CD4-positive, alpha-beta T cell treated with Interleukin-6 for 4 hours (primary cell): ENCODE measurements at places on chromosomes 4 and X.

GRCh38 chr4:110634350-110635162 is 11.7 kb upstream of the PITX2 start:
- DNase-seq = no peak

DNA sequence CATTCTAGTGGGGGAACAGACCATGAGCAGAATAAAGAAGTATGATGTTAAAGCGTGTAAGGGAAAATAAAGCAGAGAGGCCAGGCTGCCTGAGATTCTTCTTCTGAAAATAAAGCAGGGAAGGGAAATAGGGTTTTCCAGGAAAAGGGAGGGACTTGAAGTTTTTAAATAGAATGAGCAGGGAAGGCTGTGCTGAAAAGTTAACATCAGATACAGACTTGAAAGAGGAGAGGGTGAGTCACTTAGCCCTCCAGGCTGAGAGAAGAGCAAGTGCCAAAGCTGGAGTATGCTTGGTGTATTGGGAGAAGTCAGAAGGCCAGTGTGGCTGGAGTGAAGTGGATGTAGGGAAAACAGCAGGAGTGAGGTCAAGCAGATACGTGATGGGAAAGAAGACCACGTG is 10.0 kb upstream of the PLK4 start:
- no peak for DNase-seq

DNA sequence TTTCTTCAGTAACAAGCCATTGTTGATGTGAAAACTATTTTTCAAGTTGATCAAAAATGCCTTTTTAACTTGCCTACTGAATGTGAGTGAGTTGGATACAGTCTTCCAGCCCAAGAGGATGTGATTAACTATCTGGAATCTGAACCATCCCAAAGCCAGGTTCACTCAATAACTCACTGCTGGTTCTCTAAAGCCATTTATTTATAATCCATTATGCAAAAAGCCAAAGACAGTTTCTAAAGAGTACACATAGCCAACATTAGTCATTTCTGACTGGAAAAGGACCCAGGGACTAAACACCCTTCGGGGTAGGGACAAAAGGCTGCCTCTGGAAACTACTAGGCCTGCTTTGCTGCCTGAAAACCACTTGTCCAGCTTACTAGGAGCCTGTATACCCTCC is 109.6 kb downstream of the SHROOM4 start:
- no peak for DNase-seq

GRCh38 chr4:162610116-162610515 is 446.3 kb upstream of the FSTL5 start:
- no peak for DNase-seq

DNA sequence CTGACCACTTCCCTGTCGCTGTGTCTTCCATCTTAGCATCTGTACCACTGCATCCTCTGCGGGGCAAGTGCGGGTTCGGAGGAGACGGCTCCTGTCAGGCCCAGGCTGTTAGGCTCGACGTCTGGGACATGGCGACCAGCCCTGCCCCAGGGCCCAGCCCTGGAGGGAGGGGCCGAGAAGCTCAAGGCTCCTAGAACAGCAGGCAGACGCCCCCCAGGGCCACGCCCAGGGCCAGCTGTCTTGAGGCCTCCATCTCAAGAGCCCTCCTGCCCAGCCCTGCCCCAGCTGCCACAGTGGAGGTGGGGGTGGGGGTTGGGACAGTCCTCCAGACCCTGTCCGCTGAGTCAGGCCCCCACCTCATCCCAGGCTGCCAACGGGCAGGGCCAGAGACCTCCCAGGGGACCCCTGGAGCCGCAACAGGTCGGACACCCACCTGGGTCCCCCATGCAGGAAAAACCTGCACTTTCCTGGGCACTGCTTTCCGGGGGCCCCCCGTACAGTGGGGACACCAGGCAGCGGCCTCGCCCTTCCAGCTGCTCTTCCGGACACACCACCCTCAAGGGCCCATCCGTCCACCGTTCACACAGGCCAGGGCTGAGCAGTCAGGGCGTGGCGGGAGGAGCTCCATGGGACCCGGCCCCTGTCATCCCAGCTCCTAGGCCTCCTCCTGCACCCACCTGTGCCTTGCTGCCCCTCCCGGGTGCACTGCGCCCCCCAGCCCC is 83.1 kb downstream of the FAM53A start:
- no peak for DNase-seq

- no peak for DNase-seq
These were observed 3.7 kb downstream of the IL13RA2 start for GRCh38 chrX:115013705-115014104.

GRCh38 chrX:7993873-7994272 is 66.7 kb upstream of the PNPLA4 start:
- no peak for DNase-seq

DNA sequence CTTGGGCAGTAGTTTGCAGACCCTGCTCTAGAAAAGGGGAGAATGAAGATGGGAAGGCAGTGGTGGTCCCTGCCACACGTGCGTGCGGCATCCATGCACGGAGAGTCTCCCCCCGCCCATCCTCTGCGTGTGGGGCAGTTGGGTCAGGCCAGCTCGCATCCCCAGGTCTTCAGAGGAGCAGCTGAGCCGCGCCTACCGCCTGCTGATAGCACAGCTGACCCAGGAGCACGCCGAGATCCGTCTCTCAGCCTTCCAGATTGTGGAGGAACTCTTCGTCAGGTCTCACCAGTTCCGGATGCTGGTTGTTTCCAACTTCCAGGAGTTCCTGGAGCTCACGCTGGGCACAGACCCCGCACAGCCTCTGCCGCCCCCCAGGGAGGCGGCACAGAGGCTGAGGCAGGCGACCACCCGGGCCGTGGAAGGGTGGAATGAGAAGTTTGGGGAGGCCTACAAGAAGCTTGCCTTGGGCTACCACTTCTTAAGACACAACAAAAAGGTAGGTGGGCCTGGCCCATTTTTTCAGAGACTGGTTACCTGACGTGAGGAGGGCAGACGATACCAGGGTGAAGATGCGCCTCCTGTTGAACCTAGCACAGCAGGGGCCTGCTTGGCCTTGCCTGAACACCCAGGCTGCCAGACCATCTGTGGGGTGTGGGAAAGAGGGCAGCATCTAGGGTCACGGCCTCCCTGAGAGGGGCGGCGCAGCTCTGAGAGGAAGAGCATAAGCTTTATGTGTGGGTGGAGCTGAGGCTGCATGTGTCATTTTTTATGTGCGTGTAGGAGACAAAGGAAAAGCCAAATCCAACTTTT is 2.6 kb downstream of the UVSSA start:
- DNase-seq = no peak

- peak; percentile 67 for DNase-seq
These were observed 440.9 kb downstream of the INPP4B start for GRCh38 chr4:142405021-142405694.

- DNase-seq = no peak
These were observed 63.5 kb upstream of the WDR17 start for GRCh38 chr4:176002007-176002613.

- DNase-seq = no peak
These were observed 252.6 kb downstream of the ANK2 start for GRCh38 chr4:113302051-113302450.

DNA sequence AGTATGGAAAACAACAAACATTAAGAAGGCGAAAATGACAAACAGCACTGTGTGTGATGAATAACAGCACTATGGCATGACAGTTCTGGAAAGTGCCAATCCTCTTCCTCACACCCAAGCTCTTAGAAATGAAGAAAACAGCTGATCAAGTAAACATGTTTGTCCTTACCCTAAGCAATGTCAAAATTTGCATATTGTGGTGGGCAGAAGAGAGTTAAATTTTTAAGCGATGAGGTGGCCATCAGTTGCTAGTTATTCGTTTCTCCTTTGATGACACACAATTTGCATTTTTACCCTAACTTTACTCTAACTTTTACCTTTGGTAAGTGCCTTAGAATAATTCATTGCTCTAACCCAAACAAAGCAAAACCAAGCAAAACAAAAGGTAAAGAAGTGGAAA is 8.8 kb downstream of the PROM1 start:
- DNase-seq = no peak

- DNase-seq = no peak
These were observed 4.1 kb downstream of the POF1B start for GRCh38 chrX:85375333-85375738.

- no peak for DNase-seq
These were observed 133.2 kb downstream of the TMEM164 start for GRCh38 chrX:110136136-110136535.

DNA sequence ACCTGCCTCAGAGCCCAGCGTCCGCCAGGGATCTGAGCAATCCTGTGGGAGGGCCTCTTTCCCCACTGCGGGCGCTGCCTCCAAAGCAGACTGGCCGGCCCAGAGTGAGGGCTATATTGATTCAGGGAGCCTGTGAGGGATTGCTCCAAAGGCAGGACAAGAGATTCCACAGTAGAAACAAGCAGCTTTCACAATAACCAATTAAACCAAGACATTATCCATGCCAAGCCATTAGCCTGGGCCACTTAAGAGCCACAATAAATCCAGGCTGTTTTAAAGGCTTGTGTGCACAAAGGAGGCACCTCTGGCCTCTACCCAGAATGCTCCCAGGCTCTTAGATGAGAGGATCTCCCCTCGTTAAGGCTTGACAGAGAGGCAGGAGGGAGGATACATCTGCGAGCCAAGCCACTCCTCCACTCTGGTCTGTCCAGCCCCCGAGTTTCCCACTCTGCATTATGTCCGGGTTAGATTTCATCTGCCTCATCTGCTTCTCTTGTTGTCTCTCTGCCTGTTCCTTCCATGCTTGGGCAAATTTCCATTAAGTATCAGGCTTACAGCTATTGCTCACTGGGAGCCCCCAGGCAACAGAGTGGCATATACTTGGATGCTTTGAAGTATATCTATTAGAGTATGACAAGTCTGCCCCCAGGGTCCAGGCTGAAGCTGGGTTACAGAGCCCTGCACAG is 357.9 kb downstream of the UNC5C start:
- DNase-seq = no peak

GRCh38 chrX:120857240-120857639 is 18.4 kb downstream of the CT47B1 start:
- no peak for DNase-seq

DNA sequence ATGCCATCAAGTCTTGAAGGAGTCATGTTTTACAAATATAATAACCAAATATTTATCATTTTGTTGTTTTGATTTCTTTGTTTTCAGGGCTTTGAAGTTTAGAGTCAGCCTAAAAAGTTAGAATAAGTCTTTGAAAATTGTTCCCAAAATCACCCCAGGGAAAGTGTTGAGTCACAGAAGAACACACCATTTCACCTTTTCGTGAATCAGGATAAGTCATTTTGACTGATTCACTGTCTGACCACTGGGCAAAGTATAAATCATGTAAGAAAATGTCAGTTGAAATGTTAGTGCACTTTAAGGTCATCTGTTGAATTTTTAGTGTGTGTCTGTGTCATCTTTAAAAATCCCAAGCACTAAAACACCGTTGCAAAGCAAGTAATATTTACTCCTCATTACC is 1320.1 kb downstream of the RPA4 start:
- DNase-seq = no peak

- no peak for DNase-seq
These were observed 1.1 kb upstream of the TRMT10A start for GRCh38 chr4:99564921-99565320.

DNA sequence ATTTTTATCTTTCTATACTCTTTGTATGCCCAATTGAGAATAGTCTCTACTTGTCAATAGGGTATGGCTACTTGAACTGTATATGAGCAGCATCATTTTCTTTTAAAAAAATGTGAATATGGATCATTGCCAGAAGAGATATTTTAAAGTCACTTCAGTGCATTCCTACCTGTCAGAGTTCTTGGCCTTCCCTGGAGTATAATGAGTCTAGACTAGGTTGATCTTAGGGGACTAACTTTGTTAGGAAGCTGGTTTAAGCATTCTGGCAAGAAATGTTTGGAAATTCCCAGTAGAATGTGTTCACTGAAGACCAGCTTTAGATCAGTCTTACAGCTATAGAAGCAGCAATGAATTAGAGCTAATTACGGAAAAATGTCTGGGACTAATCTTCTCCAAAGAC is 178.2 kb downstream of the FAT4 start:
- DNase-seq = no peak

DNA sequence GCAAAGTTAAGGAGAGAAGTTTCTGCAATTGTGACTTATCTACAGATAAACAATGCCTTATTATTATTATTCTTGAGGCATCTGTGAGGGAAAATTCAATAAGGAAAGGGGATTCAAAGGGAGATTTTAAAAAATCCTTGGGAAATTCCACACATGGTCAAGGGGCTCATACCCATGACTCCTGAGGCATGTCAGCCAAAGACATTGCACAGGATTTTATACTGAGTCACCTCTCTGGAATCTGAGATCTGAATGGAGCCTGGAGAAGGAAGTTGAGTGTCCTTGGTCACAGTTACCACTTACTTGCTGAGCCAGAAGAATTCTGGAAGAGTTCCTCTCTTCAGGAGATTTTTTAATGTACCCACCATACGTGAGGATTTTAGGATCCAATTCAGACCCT is 14.4 kb upstream of the CXCL8 start:
- no peak for DNase-seq

DNA sequence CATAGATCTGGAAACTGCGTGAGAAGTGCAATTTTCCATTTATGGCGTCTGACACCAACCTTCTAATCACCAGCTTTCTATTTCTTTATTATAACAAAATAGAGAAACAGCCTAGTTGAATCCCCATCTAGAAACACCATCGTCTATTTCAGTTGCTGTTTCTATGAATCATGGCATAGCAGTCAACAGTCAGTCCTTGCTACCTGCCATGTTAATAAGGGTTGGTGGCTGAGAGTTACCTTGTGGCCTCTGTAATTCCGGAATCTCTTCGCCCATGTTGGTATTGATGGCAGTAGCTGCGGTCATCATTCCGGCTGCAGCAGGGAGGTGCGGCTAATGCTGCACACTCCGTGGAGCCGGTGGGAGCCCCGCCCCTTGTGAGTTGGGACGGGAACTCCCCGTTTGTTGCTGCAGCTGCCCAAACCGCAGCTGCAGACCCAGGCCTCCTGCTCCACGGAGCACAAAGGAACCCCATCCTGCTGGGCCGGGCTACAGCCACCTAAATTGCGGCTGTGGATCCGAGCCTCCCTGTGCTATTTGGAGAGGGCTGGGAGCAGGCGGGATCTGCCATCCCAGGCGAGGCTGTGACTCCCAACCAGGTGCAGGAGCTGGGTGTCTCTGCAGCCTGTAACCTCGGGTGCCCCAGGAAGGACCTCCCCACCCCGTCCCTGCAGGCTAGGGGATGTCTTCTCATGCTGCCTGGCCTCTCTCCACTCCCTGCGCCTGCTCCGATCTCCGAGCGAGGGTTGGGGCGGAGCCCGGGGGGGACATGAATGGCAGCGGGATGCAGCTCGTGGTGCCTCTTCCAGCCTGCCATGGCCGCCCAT is 115.4 kb upstream of the STK26 start:
- no peak for DNase-seq

- no peak for DNase-seq
These were observed 121.1 kb downstream of the BANK1 start for GRCh38 chr4:101911616-101912015.

DNA sequence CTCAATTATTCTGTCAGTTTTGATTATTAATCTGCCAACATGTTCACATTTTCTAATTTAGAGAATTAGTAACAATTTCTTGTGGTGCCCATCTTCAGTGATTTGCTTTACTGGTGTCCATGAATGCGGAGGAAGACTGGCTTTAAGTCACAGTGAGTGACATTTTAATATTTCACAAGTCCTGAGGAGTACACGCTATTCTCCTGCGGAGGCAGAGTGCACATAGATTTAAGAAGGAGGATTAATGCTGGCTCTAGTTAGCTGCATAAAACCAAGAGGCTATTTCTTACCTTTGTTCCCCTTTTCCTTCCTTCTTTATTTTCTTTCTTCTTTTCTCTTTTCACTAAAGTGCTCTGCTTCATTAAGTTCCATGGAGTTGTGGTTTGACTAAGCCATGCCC is 495.2 kb upstream of the IGFBP7 start:
- DNase-seq = no peak

- DNase-seq = no peak
These were observed 140.1 kb downstream of the UCHL1 start for GRCh38 chr4:41396869-41397268.
